ENCODE measurements at places on chromosomes 12 and 14.

DNA sequence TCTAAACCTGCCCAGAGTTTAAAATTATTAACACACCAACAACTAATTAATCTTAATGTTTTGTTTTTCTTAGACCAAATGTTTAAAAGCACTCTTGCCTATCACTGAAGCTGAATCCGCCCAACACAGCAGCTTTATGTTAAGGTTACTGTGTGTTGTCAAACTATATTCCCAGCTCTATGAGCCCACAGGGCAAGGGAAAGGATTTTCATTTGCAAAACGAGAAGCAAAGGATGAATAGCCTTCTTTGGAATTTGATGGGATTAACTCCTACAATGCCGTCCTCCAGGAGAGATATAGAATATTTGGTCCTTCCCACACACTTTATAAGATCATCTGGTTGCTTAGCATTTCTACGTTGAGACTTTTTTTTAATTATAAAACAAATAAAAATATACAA is 43.7 kb downstream of the DUSP16 start:
- DNase-seq: no peak

DNA sequence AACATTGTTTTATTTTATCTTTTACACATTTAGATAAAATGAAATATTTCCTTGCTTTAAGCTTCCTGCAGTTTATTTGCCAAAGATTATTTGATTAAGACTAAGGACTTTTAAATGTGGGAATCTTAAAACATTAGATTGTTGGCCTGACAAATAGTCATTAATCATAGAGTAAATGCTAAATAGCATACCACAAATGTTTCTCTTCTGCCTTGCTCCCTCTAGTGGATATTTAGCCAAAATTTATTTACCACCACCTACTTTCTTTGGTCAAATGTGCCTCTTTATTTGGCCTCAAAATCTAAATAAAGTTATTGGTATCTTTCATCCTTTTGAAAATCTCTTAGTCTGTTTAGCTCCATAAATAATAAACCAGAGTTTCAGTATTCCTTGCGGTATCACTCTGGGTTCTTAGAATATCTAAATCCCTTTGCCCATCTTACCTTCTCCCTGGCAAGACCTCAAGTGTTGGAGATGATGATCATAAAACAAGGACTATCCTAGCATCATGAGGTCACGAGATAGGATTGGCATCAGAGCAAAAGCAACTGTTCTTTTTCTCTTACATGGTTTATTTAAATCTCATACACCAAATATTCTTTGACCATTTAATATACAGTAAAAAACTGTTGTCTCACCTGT is 150.6 kb upstream of the AEBP2 start:
- DNase-seq: no peak

DNA sequence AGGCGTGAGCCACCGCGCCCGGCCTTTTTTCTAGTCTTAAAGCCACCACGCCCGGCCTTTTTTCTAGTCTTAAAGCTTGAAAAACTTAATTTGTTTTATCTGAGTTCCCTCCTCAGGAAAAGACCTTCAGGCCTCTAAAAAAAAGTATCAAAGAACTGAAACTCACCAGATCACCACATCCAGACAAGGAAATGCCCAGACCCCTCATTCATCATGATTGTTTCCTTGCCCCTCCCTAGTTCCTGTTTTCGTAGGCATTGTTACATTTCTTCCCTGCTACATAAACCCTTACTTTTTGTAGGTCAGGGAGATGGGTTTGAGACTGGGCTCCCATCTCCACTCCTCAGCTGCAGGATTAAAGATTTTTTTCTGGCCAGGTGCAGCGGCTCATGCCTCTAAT is 21.1 kb upstream of the VWF start:
- DNase-seq: no peak

GRCh38 chr12:19437996-19438395 is 1.3 kb upstream of the AEBP2 start:
- no peak for DNase-seq

DNA sequence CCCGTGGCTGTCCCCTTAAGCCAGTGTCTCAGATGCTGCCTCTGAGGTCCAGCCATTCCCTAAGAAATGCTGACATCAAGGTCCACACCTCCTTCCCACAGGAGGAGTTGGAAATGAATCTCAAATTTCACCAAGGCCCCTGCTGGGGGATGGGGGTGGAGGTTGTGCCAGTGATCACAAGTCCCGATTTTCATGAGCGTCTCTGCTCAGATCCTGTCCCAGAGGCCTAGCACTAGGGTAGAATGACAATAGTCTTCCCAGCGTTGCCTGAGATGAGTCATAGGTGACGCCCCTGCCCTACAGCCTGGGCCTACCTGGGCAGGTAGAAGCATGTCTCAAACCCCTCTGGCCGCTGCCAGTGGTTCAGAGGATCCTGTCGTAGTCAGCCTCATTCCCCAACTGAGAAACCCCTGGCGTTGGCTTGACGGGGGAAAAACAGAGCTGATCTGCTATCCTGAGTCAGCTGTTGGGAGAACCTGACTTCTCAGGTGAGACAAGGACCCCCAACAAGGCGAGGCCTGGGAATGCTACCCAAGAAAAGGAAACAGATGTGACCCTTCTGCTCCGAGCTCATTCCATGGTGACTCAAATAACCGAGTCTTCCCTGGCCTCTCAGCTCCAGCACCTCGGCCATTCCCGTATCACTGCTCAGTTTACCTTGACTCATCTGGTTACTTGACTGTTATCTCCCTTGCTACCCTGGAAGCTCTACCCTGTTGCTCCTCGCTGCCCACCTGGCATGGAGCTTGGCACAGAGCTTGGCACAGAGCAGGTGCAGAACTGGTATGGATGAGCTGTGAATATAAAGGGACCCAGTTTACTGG is 21.8 kb upstream of the SPPL3 start:
- DNase-seq: no peak

GRCh38 chr14:73477618-73478266 is 13.0 kb upstream of the RIOX1 start:
- DNase-seq: no peak

GRCh38 chr14:58697266-58697929 is 59.6 kb downstream of the DACT1 start:
- DNase-seq: no peak

DNA sequence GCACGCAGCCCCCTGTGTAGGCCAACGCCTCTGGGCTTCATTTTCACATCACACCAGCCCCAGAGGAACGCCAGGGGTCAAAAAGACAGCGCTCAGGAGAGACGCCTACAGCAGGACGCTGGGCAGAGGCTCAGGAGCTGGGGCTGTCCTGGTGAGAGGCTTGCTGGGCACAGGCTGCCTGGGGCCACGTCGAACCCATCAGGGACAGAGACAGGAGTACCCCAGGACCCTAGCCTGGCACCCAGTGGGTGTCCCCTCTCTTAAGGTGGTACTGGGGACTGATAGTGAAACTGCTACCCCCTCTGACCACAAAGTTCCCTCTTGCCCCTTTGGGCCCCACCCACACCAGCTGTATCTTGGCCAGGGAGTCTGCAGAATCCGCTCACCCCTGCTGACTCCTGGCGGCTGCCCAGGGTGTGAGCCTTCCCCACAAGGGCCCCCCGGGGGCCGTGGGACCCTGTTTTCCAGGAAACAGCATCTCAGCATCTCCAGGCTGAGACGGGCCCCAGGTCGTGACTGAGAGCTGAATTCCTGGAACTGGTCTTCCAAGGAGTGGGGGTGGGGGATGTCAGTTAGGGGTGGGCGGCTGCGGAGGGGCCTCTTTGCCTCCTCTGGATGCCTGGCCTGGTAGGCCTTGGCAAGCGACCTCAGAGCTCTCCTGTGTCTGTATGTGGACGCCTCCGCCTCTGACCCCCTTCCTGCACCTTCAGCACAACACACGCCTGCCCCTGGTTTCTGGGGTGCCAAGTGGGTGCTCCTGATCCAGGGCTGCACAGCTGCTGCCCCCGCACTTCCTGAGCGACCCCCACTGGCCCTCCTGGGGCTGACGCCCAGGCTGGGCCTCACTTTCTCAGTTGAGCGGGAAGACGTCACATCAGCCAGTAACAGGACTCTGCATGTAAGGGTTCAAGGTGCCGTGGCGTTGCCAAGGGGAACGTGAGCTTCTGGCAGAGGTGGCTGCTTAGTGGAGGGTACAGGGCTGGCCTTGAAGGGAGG is 321.9 kb upstream of the RTL1 start:
- no peak for DNase-seq

- DNase-seq: no peak
Observed at GRCh38 chr14:106831322-106831720, 1304.9 kb downstream of the TMEM121 start.

GRCh38 chr14:57898837-57899572 is 33.1 kb upstream of the SLC35F4 start:
- DNase-seq: no peak

DNA sequence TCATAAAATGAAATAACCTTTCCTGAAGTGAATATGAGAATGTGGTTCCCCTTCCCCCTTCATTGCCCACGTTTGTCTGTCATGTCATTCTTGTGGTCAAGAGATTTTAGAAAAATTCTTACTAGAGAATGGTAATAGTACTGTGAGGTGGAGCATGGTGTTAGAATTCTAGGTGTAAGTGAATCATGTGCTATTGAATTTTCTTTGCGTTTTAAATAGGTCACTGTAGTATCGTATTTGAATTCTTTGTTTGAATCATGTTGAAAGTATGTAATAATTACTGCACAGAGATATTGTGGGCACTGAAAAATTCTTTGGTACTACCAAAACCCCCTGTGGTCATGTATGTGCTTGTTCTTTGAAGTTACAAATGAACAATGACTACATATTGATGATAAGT is 49.9 kb downstream of the FUT8 start:
- DNase-seq: peak; percentile 14

GRCh38 chr12:1377117-1377516 is 217.3 kb downstream of the FBXL14 start:
- DNase-seq: no peak

GRCh38 chr14:78764645-78765044 is 594.5 kb downstream of the NRXN3 start:
- DNase-seq: no peak

DNA sequence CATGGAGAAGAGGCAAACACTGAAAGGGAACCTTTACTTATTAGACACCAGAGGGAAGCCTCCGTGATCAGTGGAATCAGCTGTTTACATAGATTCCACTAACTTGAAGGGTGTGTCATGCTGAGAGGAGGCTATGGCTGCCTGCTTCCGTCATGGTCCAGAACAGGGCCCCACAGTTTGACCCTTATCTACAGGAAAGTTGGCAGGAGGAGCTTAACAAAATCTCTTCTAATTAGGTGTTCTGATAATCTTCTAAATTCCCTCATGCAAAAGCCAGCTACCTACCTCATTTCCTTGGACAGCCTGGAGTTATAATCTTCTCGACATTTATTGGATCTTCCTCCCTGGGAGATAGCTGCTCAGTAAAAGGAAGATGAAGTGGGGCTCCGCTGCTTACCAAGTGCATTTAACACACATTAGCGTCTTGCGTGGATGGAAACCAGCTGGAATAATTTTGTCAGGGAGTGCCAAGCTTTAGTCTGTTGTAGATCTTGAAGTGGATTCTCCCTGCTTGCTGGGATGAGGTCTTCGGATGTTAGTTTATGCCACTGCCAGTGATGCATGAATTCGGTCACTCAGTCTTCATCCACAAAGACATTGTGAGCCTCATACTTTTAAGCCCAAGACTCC is 171.0 kb downstream of the PAH start:
- DNase-seq: no peak

DNA sequence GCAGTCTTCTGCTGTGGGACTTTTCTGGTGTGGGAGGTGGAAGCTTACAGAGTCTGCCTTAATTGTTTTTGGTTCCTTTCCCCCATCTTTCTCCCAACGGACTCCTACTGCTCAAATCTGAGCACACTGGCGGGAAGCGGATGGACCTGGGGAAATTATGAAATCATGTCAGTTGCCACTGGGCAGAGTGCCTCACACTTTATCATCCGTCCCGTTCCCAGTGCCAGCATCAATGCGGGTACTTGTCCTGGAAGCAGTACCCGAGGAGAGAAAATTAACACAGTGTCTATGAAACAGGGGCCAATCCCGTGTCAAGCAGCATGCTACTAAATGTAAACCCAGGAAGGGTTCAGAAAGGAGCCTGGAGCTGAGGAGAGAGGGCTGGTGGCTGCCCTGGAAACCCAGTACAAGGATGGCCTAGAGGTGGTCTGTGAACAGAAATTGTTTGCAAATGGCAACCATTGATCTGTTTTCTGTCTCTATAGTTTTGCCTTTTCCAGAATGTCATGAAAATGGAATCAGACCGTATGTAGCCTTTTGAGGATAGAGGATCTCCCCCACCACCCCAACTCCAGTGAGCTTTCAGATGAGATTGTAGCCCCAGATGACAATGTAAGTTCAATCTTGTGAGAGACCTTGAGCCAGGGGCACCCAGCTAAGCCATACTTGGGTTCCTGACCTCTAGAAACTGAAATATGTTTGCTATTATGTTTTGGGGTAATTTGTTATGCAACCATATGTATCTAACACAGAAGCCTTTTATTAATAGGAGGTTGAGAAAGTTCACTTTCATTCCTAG is 908 bp upstream of the CDKL1 start:
- no peak for DNase-seq

GRCh38 chr12:75917083-75917482 is 114.5 kb downstream of the PHLDA1 start:
- no peak for DNase-seq

GRCh38 chr12:99332936-99333591 is 314.5 kb upstream of the GARIN6 start:
- no peak for DNase-seq

DNA sequence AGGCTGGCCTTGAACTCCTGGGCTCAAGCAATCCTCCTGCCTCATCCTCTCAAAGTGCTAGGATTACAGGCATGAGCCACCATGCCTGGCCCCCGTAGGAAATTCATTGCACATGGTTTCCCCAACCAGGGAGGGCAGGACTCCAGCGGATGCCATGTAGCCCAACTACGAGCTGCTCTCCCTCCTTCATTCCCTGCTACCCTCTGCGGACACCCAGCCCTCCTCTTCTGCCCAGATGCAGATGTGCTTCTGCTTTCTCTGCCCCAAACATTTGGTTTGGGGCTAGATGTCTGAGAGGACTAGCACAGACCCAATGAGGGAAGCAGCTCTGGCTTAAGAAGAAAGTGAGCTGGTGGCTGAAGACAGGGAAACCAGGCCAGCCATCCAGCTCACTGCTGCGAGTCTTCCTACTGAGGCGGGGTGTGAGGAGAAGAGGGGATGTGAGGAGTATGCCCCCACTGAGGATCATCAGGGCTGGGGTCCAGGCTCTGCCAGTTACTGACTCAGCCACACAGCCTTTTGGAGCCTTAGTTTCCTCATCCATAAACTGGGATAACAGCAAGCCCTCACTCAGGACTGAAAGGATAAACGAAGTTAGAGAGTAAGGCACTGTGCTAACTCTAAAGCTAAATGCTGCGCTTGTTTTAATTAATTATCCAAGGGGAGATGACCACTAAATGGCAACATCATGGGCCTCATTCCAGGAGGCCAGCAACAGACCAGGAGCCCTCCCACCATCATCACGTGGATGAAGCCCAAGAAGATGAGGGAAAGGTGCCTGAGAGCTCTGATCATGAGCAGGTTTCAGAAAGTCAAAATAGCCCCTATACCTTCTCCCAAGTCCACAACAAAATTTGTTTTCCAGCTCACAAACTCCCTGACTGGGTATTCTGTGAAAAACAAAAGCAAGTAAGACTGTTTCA is 10.9 kb downstream of the CTDSP2 start:
- DNase-seq: no peak

GRCh38 chr14:37480446-37481290 is 114.4 kb downstream of the FOXA1 start:
- no peak for DNase-seq
